AG04450 (cell line): ENCODE measurements at places on chromosomes 13 and 19. TPM values are rescaled to one million over a fixed set of nuclear protein-coding genes. Genes with fewer than 3 reads are reported as not detected.

DNA sequence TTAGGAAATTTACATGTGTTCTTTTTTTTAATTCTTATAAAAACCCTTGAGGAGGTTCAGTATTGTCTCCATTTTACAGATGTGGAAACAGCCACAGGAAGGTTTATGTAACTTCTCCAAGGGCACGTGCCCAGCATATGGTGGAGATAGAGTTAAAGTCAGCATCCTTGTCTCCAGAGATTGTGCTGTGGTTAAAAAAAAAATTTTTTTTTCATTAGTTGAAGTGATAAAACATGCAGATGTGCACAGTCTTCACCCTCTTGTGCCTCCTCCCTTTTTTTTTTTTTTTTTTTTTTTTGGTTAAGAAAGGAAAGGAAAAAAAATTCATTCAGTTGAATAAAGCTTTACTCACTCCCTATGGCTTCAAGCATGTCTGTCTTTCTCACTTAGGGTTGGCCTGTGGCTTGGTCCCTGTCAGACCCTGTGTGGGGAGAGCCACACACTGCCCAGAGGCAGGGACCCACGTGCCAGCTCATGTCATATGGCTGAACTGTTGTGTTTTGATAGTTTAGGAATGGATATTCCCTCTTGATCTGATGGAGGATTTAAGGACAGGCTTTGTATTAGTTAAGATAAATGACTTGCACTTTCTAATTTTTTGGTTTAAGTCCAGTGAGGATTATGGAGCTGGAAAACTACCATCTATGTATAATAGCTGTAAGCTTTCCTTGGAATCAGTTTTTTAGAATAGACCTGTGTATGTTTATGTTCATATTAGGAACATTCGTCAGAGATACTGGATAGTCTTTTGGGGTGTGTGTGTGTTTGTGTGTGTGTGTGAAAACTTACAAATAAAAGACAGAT is 19.3 kb downstream of the RNASEH2B start:
- no peak for DNase-seq

DNA sequence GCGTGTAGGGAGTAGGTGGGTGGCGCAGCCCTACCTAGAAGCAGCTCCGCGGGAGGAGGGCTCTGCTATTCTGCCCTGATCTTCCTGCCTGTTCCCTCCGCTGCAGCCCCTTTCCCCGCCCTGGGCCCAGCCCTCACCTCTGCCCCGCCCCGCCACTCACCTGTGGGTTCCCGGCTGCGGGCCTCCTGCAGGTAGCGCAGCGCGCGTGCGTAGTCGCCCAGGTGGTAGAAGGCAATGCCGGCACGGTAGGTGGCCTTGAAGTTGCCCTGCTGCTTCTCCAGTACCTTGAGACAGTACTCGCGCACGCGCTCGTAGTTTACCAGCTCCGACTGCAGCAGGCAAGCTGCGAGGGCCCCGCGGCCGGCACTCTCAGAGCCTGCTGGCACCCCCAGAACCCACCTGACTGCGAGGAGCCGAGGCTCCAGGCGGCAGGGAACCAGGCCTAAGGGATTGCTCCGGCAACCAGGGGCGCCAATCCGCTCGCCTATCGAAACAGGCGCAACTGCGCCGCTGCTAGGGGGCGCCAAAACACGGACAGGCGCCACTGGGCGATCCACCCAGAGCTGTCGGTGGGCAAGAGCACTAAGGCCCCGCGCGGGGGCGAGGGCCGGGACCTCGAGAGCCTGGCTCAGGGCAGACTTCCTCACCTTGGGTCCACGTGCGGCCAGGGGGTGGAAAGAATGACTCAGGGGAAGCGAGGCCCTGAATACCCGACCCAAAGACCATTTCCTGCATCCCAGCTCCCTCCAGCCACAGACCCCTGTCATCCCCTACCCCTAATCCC is 965 bp downstream of the TTC9B start:
- DNase-seq: no peak

B3GNT8 gene
- 0.14 and 0.29 TPM in 2 replicates for polyA plus RNA-seq

GRCh38 chr19:10878253-10878652 is 6.9 kb downstream of the CARM1 start:
- DNase-seq: no peak

ZNF285 gene
- 3.2 and 4.4 TPM in 2 replicates for polyA plus RNA-seq

LGALS14 gene
- polyA plus RNA-seq: not detected in 2 replicates

GRCh38 chr13:48163061-48163460 is 68.2 kb upstream of the MED4 start:
- DNase-seq: no peak

DNA sequence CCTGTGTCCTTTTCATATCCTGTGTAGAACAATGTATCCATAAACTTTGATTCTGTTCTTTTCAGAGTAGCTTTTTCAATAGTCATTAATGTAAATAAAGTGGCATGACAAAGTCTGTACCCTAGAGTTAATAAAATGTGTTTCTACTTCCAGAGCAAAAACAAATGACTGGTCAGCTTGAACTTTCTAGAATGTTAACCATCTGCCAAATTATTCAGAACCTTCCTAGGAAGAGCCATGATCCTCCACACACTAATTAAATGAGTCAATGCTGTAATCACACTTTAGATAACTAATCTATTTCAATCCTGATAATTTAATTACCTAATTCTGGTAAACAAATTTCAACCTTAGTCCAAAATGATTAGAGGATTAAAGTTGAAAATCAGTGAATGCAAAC is 73.2 kb downstream of the DIAPH3 start:
- DNase-seq: no peak

ZNF417 gene
- 6.2 and 8.4 TPM in 2 replicates for polyA plus RNA-seq

DNA sequence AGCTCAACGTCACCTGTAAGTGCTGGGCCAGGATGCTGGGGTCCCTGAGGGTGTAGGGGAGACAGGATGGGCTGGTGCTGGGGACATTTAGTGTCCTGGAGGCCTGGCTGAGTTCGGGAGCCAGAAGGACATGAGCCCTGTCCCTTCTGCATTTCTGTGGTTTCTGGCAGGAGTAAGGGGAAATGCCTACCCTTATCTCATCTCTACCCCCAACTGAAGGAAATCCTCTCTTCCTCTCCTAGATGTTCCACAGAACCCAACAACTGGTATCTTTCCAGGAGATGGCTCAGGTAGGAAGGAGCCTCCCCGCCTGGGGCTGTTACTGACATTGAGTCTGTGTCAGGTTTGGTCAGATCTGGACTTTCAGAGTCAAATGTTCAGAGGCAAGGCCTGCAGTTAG is 1.2 kb downstream of the CD33 start:
- DNase-seq: no peak

APC2 gene
- polyA plus RNA-seq: 0.09 and 0.17 TPM in 2 replicates

PTGIR gene
- 2.4 and 4.2 TPM in 2 replicates for polyA plus RNA-seq

FLT1 gene
- polyA plus RNA-seq: 2.3 and 2.4 TPM in 2 replicates

GRCh38 chr19:3154957-3155736 is 19.3 kb downstream of the GNA15 start:
- DNase-seq: peak; percentile 93

DNA sequence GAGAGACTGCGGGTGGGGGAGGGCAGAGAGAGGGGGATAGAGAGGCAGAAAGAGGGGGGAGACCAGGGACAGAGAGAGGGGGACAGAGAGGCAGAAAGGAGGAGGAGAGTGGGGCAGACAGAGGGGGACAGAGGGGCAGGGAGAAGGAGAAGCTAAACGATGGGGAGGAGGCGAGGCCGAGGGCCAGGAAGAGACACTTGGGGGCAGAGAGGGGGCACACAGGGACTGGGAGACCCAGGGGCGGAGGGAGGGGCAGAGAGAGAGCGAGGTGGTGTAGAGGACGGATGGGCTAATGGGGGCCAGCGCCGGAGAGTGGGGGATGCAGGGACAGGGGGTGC is 666 bp downstream of the MEIS3 start:
- no peak for DNase-seq

GRCh38 chr19:23542562-23542961 is 144.4 kb downstream of the ZNF675 start:
- DNase-seq: no peak

- no peak for DNase-seq
These were observed 15.5 kb downstream of the PTGER1 start for GRCh38 chr19:14459703-14460102.

GRCh38 chr13:45219123-45219891 is 18.5 kb upstream of the KCTD4 start:
- DNase-seq: no peak

PTGER1 gene
- polyA plus RNA-seq: 0.72 and 1.0 TPM in 2 replicates

GRCh38 chr13:39406688-39407087 is 196.3 kb downstream of the LHFPL6 start:
- DNase-seq: no peak

DNA sequence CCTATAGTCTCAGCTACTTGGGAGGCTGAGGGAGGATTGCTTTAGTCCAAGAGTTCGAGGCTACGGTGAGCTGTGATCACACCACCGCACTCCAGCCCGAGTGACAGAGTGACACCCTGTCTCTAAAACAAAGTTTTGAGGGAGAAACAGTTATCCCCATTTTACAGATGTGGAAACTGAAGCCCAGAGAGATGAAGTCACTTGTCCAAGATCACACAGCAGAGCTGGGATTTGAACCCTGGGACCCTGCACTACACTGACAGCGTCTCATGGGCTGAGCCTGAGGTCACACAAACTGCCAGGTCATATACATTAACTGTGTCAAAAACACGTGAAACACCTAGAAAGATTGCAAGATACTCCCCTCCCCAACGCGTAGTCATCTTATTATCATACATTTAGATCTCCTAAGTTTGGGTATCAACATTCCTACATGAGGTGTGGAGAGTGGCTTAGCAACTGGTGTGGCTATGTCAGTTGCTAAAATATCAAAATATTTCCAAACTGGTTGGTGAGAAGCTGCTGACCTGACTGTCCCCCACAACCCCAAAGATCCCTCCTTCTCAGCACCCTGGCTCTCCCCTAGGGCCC is 8.2 kb downstream of the FCGBP start:
- DNase-seq: no peak

- DNase-seq: no peak
These were observed 38.4 kb downstream of the RFX2 start for GRCh38 chr19:6071875-6072274.

IGFL2 gene
- not detected in 2 replicates for polyA plus RNA-seq

DACH1 gene
- polyA plus RNA-seq: 0.07 and 0.10 TPM in 2 replicates
